T1000 (cell line): ENCODE measurements at places on chromosomes 4 and X.

DNA sequence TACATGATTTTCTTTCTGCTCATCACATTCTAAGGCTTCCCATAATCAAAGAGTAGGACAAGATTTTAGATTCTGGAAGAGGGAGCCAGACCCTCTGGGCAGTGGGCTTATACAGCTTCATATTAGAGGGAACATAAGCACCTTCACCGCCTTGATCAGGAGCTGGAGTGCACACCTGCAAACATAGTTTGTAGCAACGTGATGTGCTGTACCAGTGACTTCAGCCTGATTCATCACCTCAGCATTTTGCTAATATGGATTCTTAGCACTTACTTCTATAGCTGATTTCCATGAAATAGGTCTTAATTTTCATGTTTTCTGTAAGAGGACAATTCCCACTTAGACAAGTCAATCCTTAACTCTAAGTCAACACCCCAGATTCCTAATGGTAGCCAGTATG, 36.7 kb downstream of the PCDH18 start:
- DNase-seq, result no peak

DNA sequence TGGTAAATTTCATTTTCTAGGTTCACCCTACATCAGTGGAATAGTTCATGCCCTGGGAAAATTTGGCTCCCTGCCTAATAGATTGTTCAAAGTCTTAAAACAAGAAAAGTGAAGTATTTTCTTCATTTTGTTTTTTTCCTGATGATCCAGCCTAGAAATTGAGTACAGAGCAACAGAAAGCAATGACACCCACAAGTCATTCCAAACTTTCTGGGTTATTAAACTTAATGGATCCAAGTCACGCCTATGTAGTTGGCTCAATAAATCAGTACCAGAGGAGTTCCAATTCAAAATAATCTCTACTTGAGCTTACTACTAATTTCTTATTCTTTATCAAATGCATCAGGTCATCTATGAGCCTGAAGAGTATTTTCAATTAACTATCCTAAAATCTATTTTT, 937.6 kb upstream of the SLIT2 start:
- no peak for DNase-seq

- DNase-seq, result no peak
These were observed 99.6 kb upstream of the STS start for GRCh38 chrX:7047951-7048350.

DNA sequence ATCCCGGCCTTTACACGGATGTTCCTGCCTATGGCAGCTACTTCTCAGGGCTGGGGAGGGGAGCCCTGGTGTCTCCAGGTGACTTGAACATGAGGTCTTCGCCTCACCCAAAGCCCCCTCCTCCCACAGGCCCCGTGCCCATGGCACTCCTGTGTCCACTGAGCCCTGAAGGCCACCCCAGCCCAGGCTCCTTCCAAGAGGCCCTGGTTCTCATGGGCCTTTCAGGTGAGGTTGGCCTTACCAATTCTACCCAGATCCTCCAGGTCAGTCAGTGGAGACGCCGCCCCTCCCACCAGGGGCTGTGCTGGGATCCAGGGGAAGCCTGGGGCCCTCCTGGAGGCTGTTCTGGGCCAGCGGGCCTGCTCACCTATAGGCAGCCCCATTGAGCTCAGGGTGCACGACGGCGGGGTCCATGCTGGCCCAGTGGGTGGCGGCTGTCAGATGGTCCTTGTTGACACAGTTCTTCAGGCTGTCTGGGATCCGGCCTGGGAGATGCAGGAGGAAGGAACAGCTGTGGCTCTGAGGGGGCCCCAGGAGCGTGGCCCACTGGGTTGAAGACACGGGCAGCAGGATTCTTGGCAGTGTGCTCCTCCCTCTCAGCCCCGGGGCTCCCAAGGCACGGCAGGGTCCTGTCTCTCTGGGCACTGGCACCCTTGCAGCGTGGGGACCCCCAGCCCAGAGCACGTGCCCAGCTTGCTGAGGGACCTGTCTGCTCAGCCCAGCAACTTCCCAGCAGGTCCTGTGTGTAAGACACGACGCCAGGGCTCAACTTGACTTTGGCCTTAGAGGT, 36.2 kb downstream of the CTBP1 start:
- no peak for DNase-seq

- no peak for DNase-seq
These were observed 7.6 kb downstream of the MAMLD1 start for GRCh38 chrX:150370589-150371312.

GRCh38 chr4:83217721-83218522, 66.7 kb downstream of the COQ2 start:
- DNase-seq, result no peak

GRCh38 chr4:38390969-38391545, 272.9 kb upstream of the KLF3 start:
- no peak for DNase-seq

DNA sequence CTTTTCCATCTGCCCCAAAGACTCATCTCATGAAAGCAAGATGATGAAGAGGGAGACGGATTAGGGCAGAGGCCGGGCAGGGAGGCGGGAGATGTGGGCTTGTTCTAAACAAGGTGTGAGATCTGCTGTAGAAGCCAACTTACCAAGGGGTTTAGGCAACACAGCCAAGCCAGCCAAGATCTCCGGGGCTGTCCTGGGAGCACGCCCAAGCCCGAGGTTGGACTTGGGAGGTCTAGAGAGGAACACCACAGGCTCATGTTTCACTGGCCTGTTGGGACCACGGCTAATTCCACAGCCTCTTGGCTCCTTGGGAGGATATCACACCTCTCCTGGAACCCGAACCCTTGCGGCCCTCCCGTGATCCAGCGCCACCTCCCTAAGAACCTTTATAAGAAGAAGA, 171.4 kb downstream of the CRLF2 start:
- DNase-seq, result no peak

DNA sequence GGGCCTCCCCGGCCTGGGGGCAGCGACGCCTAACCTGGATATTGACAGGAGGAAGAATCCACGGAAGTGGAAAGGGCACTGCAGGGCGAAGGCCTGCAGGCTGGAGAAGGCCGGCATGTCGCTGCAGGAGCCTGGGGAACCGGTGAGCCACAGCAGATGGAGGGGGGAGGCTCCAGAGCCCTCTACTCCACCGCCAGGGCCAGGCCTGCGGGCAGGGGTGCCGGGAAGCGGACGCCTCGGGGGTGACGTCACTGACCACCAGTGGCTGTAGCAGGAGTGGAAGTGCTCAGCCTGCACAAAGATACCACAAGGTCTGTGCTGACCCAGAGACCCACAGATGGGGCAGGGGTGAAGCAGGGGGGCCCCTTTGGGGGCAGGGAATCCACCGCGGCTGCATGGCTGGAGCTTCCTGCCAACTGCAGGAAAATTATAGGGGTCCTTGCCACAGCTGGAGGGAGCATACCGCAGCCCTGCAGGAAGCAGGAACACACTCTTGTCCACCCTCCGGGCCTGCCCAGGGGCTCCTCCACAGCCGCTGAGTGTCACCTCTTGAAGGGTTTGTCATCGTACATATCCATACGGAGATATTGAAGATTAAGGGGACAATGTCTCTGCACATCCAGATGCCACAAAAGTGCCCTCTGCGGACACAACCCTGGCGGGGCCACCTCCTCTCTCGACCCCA, 7.6 kb upstream of the HTRA3 start:
- no peak for DNase-seq

GRCh38 chrX:107905366-107905765, 76.8 kb downstream of the TEX13B start:
- DNase-seq, result no peak

DNA sequence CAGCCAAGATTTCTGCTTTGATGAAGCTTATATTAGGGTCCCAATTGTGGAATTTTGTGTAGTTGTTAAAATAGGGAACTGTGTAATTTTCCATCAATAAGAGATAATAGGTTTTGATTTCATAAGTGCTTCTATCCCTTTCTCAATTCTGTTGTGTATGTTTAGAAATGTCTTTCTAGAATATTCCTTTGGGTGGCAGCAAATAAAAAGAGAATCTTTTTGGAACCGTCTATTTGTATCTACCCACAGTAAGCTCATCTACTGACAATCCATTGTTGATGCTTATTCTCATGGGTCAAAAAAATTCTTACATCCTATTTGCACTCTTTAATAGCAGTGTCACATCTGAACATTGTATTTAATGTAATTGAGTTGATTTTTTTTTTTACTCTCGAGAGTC, 61.7 kb downstream of the TMA16 start:
- no peak for DNase-seq

DNA sequence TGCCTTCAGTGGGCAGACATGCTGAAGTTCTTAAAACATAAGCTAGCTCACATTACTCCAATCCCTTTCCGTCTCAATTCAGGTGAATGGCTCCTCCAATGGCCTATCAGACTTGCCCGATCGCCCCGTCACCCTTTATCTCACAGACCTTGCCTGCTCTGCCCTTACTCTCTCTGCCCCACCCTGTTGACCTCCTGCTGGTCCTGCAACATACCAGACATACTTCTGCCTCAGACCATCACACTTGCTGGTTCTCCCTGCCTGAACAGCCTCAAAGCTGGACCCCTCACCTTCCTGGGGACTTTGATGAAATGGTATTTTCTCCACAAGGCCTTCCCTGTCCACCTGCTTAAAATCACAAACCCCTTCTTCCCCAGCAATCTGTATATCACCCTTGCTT, 340.1 kb upstream of the NR3C2 start:
- DNase-seq, result no peak

GRCh38 chr4:53128231-53128630, 237.6 kb downstream of the SCFD2 start:
- DNase-seq, result no peak

DNA sequence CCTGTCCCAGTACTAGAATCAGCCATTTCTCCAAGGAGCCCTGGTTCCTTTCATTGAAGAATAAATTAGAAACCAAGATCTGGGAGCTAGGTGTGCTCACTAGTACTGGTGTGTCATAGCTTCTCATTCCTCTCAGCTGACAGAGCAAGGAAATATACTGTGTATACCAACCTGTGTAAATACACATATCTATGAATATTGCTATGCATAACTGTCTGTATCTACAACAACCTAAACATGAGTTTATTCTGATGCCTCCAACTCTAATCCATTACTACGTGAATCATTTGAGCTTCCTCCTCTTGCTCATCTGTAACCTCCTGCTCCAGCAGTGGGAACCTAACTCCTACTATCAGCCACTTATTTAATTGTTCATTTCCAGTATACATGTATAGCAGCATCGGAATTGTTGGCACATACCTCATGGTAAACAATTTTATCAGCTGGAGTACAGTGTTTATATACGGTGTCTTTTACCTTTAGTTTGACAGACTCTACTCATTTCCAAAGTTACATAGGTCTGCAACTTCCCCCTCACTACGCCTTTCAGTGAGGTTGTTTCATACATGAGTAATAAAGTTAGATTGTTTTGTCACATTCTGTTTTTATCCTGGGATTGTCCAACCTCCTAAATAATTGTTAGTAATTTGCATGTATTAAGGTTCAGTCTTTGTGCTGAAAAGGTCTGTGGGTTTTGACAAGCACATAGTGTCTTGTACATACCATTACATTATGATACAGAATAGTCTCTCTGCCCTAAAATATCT, 7.1 kb upstream of the SCRG1 start:
- no peak for DNase-seq

DNA sequence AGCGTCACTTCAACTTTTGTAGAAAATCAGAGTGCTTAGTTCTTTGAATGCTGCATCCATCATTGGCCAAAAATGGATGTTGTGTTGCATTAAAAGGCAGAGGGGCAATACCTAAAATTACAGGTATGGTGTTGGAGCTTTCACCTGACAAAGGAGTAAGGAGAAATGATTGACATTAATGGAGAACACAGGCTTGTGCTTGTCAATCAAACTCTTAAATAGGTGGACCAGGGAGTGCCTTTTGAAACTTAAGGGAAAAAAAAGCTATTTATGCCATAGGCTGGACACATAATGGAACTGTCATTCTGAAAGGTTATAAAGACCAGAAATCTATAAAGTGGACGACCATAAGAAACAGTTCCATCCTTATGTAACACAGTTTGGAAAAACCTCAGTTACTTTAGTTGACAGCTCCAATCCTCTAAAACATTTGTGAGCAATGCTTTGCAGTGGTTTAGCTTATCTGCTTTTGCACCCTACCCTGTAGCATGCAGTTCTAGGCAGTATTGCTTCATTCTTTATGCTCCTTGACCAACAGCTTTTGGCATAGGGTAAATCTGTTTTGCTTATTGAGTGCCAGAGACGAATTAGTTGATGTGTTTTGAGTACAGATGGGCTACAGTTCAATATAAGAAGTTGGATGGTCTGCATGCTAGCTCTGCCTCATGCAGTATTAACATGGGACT, 2.4 kb downstream of the HADH start:
- DNase-seq, result no peak

DNA sequence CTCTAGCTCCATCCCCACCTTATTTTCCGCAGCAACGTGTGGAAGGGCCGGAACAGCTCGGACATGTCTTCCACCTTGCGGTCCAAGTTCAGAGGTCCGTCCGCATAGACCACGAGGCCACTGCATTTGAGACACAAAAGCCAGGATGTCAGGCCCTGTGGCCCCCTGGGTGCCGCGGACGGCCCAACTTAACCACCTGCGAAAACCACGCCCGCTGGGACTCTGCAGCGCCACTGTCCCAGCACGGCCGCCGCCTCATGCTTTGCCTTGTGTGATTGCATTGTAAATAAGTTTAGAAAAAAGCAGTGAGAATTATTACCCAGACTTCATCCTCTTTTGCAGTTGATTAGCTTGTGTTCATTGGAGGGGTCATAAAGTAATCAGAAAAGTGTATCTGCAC, 58.2 kb upstream of the MXD4 start:
- no peak for DNase-seq

- DNase-seq, result no peak
These were observed 850.1 kb downstream of the TRIML1 start for GRCh38 chr4:188989371-188989770.

DNA sequence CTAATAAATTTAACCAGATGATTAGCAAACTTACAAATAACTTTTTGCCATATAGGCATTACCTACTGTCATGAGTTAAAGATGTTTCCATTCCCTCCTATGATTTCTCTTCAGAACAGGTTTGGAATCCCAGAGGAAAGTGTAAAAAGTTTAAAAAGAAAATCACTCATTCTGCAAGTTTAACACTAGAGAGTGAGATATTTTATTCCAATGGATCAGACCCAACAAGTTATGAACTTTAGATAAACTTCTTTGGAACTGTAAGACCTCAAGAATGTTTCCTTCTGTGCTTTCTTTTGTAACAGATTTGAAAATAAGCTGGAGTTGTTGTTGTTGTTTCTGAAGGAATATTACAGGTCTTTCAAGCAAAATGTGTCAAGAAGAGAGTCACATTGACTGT, 51.6 kb downstream of the PPP3CA start:
- DNase-seq, result no peak

GRCh38 chrX:138986235-138986634, 274.7 kb upstream of the FGF13 start:
- no peak for DNase-seq

DNA sequence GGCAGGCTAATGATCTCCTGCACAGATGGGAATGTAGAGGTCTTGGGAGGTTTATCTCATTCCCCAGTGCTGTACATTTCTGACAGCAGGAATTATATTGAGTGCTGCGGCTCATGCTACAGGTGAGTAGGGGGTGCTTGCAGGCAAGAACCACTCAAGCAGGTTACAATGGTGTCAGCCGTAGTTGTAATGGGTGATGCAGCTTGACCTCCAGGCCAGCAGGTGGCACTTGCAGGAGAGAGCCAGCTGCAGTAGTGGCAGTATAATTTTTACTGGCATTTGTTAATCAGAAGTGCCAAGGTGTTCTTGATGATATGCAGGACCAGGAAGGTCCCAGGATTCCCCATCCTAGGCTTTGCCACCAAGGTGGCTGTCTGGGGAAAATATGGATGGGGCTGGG, 759.6 kb upstream of the NDST4 start:
- DNase-seq, result no peak
